ENCODE measurements at places on chromosomes 6 and 20.

DNA sequence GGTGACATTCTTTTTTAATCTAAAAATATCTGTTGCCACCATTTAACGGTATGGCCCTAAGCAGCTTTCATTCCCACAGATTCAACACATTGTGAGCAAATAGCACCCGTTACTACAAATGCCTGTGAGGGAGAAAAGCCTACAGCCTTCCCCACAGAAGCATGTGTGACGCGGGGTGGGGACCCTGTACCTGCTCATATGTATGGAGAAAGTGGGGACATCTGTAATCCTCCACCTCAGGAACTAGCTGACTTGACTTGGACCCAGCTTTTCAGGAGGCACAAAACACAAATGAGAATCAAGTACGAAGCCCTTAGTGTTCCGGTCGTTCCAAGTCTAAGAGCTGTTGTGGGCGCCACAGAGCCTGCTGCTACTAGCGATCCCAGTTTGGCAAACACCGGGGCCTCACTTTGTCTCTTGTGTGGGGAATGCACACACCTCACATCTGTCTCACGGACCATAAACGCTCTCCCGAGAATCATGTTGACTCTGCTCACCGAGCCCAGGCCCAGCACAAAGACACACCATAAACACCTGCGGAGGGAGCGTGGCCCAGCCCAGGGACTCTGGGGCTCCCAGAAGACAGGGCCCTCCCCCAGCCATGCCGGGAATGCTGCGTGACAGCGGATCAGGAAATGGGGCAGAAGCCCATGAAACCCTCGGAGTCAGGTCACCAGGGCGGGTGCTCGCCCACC is 21.6 kb downstream of the DLL1 start:
- no peak for DNase-seq

DNA sequence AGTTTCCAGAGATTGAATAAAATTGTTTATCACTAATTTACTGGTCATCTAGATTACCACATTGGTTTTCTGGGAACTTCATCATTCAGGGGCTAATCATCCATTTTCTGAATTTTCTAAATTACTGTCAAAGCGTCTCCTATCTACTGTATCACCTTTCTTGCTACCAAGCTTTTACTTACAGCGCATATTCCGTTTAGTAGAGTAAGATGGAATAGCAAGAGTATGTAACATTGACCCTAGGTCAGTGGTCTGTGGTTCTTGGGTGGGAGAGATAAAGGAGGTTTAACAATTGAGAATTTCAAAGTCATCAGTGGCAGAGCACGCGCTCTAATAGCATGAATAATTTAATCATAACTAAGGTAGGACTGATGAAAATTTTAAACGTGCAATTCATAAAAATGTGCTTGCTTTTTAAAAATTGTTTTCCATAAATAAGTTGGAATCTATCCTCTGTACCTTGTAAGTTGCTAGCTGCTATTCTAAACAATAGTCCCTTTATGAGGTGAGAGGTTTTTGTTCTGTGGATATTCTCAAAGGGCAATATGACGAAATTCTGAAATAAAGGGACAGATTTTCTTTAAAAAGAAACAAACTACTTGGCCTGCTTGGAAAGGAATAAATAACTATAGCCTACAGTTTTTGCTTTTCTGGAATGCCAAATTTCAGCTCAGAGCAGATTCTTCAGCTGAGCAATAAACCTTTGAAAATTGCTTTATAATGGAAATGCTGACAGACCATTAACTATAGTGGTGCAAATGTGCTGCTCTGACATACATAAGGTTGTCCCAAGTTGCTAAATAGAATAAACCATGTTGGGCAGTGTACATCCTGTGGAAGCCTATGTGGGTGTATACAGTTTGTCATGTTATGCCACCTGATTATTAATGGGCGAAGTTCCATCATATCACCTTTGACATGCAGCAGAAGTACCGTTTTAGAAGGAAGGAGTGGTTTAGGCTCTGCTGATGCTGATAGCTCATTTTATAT is 84.1 kb downstream of the ZFAND3 start:
- no peak for DNase-seq

- DNase-seq = no peak
Measured at GRCh38 chr20:44931911-44932310, 22.1 kb downstream of the PABPC1L start.

DNA sequence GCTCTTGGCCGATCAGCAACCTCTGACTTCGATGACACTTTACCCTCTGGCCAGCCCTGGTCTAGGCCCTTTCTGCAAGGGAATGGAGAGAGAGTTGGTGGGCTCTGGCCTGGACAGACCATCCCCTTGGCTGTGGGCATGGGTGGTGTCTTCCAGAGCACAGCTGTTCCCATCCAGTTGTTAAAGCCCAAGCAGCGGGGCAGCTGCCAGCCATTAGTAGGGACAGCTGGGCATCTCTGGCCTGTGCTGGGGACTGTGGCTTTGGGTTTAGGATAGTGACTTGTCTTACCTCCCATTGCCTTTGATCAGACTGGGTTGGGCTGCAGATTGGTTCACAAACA is 2.8 kb downstream of the CDC25B start:
- DNase-seq = no peak

DNA sequence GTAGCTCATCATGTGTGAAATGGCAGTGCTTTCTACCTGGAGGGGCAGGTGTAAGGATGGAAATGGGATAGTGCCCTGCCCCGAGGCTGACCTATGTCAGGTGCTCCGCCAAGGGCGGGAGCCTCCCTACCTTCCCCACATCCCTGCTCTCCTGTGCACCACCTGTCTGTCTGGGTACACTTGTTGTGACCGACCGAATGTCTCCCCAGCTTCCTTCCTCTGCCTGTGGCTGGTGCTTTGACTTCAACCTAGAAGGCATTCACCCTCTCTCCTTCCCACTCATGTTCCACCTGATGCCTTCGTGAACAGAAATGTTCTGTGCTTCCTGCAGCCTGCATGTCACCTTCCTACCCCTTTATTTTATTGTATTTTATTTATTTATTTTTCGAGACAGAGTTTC is 114.8 kb downstream of the SCML4 start:
- no peak for DNase-seq

DNA sequence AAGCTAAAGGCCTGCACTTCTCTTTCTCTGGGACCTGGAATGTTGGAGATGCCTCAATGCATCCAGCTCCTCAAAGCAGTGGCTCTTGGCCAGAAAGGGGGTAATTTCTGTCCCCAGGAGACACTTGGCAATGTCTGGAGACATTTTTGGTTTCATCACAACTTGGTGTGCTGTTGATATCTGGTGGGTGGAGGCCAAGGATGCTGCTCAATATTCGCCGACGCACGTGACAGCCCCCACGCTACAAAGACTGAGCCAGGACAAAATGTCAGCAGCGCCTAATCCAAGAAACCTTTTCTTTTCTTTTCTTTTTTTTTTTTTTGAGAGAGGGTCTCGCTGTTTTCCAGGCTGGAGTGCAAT is 79.8 kb downstream of the SULF2 start:
- DNase-seq = no peak

GRCh38 chr6:1601158-1602048 is 8.3 kb upstream of the FOXC1 start:
- DNase-seq = no peak

Data from kidney glomerular epithelial cell (primary cell).